ENCODE measurements at places on chromosomes 5 and 9. TPM values are rescaled to one million over a fixed set of nuclear protein-coding genes. Genes with fewer than 3 reads are reported as not detected.

The SLC25A2 gene
- not detected for polyA plus RNA-seq

The NTNG2 gene
- 0.31 TPM for polyA plus RNA-seq

The CCL27 gene
- polyA plus RNA-seq, result not detected

The SOX30 gene
- not detected for polyA plus RNA-seq

The FCN2 gene
- polyA plus RNA-seq, result not detected

The SV2C gene
- polyA plus RNA-seq, result 0.19 TPM

The UIMC1 gene
- polyA plus RNA-seq, result 23.8 TPM

The FOXB2 gene
- not detected for polyA plus RNA-seq

The PRR16 gene
- 1.3 TPM for polyA plus RNA-seq

The PCDHB2 gene
- polyA plus RNA-seq, result 0.53 TPM

The TEX48 gene
- polyA plus RNA-seq, result not detected

The HRCT1 gene
- 4.3 TPM for polyA plus RNA-seq

The CCDC187 gene
- polyA plus RNA-seq, result 0.31 TPM

The SHOC1 gene
- polyA plus RNA-seq, result 0.31 TPM

The GFI1B gene
- not detected for polyA plus RNA-seq

The CKMT2 gene
- 4.6 TPM for polyA plus RNA-seq

The SLC6A7 gene
- polyA plus RNA-seq, result not detected

The APBA1 gene
- polyA plus RNA-seq, result 0.50 TPM

The SLC36A3 gene
- not detected for polyA plus RNA-seq

The PARP8 gene
- polyA plus RNA-seq, result 8.3 TPM

The LHX6 gene
- 1.1 TPM for polyA plus RNA-seq
